NCI-H524 treated with DMSO at 0.1 percent for 48 hours (cell line): ENCODE measurements at places on chromosomes 7 and 10.

DNA sequence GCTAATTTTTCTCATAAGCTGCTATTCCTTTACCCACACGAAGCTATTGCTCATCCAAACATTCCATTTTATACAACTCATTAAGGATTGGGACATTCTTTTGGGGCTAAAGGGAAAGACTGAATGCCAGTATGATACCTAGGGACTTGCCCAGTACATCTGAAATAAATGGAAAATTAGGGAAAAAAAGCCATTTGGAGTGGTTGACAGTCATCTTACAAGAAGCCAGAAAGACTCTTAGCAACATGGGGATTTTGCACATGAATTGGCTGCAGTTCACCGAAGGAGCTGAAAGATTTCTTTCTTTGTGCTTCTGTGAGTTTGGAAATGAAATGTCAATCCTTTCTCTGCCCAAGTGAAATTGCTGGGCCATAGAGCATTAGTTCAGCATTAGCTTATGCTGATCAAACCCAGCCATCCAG, 43.3 kb upstream of the MTURN start:
- no peak for DNase-seq

DNA sequence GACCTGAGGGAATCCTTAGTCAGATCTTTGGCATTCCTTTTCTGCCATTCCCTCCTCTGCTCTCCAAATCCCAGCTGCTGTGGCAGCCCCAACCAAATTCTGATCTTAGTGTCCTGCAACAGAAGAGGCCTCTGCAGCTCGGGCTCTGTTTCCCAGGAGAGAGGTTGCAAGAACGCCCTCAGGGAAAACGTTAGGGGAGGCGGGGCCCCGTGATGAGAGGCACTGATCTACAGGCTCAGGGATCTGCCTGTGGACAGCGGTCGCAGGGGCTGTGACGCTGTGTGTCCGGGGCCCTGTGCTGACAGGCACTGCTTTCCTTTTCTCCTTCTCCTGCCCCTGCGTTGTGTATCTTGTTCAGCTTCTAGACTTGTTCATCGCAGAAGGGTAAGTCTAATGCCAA, 57.3 kb upstream of the DPYSL4 start:
- DNase-seq = no peak

GRCh38 chr7:48261696-48262095, 90.4 kb downstream of the ABCA13 start:
- no peak for DNase-seq

DNA sequence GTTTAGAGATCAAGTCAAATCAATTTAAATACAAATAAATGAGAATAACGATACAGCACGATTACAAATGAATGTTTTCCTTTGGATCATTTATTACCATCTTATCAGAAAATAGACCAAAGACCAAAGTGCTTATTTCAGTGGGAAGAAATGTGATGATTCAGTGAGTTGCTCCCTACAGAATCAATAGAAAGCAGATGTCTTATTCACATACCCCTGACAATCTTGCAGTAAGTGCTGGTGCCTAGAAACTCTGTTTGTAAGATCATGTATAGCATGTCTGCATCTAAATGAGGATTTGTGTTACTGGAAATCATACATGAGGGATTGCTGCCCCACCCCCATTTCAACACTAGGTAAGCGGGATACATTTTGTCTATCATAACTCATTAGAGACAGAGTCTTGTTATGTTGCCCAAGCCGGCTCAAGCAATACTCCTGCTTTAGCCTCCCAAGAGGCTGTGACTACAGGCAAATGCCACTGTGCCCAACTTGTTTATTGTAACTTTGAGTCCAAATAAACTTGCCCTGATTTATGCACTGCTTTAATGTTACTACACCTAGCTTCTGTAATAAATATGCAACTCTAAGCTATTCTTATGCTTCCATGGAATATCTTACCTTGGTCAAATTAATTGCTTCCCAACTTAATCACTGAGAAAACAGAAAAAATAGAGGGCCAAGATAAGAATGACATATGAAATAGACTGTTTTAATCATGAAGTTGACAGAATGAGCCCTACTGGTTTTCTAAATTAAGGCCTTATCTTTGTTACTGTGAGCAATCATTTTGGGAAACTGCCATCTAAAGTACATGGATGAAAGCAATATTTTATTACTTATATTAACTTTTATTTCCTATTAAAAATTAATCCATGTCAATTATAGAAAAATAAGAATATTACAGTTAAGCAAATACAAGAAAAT, 82.5 kb downstream of the AHR start:
- no peak for DNase-seq

GRCh38 chr7:149471289-149471953, 10.6 kb upstream of the ZNF777 start:
- no peak for DNase-seq
